Activated CD4-positive, alpha-beta memory T cell treated with anti-CD3 and anti-CD28 coated beads, Interleukin-2, amount 10 ng/mL, durations not matched to agents 7 days and 5 days (primary cell): ENCODE measurements at places on chromosomes 5 and 9. TPM values are rescaled to one million over a fixed set of nuclear protein-coding genes. Genes with fewer than 3 reads are reported as not detected.

GRCh38 chr5:179120951-179121666 is 60.9 kb downstream of the ZNF354C start:
- DNase-seq = no peak
- H3K36me3 ChIP-seq = no peaks in the 10 kb centered on the region
- H3K4me3 ChIP-seq = no peak overlapping the region

GRCh38 chr5:157888814-157889532 is 30.0 kb upstream of the CLINT1 start:
- H3K4me3 ChIP-seq = no peak overlapping the region
- DNase-seq = no peak
- H3K36me3 ChIP-seq = no peaks in the 10 kb centered on the region

ZNF483 gene
- 6.0 TPM for total RNA-seq

RNF145 gene
- 127 TPM for total RNA-seq
